ENCODE measurements at places on chromosomes 6 and 20.

DNA sequence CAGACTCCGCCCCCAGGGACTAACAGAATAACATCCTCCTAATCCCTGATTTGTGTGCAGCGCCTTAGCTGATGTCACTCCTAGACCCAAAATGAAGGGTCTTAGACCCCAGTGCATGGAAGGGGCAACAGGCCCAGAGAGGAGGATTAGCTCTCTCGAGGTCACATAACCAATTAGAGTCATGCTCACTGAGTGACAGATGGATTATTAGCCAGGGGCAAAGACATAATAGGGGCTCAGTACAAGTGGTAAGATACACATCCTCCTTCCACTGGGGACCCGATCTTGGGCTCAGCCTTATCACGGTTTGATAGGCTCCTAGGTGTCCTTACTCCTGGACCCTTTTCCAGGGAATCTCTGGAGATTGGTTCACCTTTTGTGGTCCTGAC is 858 bp downstream of the TP53INP2 start:
- DNase-seq = no peak

GRCh38 chr6:142294679-142295078 is 7.1 kb upstream of the ADGRG6 start:
- DNase-seq = no peak

- DNase-seq = no peak
Observed at GRCh38 chr6:136761227-136761922, 30.9 kb downstream of the MAP3K5 start.

GRCh38 chr20:63640086-63640485 is 13.1 kb downstream of the STMN3 start:
- no peak for DNase-seq

GRCh38 chr6:142744836-142745235 is 200.1 kb downstream of the HIVEP2 start:
- no peak for DNase-seq

- DNase-seq = peak; percentile 11
Observed at GRCh38 chr6:53679446-53679933, 13.9 kb upstream of the KLHL31 start.

GRCh38 chr20:63911176-63911575 is 16.2 kb downstream of the DNAJC5 start:
- DNase-seq = no peak

DNA sequence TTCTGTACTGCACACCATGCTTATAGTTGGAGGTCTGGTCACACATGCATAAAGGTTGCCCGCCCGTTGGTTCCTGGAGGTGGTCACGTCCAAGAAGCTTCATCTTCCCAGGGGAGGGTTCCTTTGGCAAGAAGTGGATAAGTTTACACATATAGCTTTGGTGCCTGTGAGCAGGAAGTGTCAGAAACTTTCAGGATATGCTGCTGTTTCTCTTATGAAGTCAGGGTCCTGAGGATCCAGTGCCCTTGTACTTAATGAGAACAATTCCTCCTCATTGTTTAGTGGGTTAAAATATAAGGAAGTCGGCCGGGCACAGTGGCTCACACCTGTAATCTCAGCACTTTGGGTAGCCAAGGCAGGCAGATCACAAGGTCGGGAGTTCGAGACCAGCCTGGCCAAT is 115.5 kb upstream of the DUSP22 start:
- no peak for DNase-seq

DNA sequence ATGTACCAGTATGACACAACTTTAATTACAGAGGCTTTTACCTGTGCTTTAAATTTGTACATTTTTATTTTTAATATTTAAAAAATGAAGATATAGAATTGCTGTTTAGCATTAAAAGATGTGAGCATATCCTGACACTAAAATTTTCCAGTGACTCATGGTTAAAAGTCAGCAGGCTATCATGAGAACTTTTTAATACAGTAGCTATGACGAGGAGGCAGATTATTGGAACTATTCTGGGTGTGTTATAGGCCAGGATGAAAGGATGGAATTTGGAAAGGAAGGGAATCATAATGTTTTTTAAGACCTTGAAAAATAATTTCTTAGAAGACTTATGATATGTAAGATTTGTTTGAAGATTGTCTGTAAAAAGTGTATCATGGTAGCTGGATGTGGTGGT is 91.0 kb downstream of the GFRA4 start:
- no peak for DNase-seq

Measured in HS-5 (cell line).